Coronary artery (tissue), 2 donors: ENCODE measurements at places on chromosomes 1 and 21.
A peak's percentile ranks its signal among the peaks of the same experiment; 100 is the strongest.

DNA sequence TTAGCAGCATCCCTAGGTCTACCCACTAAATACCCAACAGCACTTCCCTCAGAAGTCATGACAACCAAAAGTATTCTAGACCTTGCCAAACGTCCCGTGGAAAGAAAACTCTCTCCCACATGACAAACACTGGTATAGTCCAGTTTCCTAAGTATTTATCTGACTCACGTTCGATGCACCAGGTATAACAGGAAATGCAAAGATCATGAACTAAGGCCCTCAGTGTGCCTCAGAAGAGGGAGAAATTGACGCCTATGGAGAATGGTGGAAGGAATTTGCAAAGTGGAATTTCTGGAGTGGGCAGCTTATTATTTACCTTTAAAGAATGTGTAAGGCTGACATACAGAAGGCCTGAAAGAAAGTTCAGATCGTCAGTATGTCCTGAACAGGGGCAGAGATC is 523.6 kb upstream of the DAB1 start:
- no peak for DNase-seq

- no peak for DNase-seq
These were observed 3.6 kb upstream of the AHCYL1 start for GRCh38 chr1:109981004-109981335.

DNA sequence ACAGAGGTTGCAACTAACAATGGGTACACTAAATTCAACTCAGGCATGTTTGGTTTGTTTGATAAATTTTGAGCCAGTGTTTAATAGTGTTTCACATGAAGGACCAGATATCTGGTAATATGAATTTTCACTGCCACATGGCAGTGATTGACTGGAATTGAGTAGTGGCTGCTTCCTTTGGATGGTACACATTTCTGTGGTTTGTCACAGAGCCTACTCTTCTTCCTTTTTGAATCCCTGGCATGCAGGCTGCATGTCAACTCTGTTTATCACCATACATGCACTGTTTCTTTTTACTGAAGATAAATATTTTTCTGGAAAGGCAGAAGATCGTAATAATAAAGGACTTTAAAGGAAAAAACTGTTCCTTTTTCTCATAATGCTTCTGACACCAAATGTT is 35.5 kb downstream of the SDCCAG8 start:
- DNase-seq: no peak

DNA sequence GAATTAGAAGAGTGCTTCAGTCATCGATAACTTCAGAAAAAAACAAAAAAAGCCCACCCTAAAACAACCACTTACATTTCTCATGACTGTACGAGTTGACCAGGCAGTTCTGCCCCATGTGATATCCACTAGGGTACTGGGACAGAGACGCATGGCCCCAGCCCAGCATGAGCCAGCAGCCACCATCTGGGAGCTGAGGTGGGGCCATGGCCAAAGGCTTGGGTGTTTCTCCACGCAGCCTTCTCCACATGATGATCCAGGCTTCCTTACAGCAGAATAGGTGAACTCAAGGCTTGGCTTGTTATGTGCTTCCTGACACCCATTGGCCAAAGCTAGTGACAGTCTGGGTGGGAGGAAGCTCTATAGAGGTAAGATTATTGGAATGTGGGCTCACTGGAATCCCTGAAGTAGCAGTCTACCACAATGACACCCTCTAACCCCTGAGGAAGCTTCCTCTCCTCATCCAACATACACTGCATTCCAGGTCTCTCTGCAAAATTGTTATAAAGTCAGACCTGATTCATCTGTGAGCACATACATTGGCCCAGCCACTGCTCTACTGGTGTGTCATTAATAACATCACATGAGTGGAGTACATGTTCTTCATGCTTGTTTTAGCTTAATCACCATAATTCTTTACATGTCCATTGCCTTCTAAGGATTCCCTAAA is 66.3 kb upstream of the NTPCR start:
- no peak for DNase-seq

- DNase-seq: peak; percentile 81
These were observed 1.1 kb downstream of the SERTAD4 start for GRCh38 chr1:210233495-210234328.

GRCh38 chr1:85182700-85183099 is 18.1 kb downstream of the SYDE2 start:
- DNase-seq: no peak

DNA sequence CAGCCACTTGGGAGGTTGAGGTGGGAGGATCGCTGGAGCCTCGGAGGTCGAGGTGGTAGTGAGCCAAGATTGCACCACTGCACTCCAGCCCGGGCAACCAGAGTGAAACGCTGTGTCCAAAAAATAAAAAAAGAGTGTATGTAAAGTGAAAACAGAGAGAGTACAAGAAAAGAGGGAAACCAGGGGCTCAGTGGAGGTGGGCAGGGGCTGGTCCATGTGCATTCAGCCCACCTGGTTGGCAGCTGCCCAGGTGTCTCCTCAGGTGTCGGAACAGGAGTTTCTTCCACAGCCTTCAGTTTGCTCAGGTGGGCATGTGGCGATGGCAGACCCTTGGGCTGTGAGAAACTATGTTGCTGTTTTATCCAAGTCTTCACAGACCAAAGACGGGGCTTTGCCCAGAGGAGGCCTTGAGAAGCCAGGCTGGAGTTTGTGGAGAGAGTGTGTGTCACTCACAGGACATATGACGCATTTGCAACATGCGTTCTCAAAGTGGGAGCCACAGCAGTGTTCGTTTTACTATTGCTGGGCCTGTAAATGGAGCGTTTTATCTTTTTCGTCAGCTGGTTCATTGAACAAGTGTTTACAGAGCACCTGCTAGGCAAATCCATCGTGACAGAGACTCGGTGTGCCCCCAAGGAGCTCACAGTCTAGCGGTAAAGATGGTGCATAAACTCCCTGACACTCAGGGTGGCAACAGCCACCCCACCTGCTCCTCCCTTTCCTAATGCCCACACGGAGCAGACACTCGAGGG is 22.4 kb upstream of the SAMD11 start:
- DNase-seq: no peak

DNA sequence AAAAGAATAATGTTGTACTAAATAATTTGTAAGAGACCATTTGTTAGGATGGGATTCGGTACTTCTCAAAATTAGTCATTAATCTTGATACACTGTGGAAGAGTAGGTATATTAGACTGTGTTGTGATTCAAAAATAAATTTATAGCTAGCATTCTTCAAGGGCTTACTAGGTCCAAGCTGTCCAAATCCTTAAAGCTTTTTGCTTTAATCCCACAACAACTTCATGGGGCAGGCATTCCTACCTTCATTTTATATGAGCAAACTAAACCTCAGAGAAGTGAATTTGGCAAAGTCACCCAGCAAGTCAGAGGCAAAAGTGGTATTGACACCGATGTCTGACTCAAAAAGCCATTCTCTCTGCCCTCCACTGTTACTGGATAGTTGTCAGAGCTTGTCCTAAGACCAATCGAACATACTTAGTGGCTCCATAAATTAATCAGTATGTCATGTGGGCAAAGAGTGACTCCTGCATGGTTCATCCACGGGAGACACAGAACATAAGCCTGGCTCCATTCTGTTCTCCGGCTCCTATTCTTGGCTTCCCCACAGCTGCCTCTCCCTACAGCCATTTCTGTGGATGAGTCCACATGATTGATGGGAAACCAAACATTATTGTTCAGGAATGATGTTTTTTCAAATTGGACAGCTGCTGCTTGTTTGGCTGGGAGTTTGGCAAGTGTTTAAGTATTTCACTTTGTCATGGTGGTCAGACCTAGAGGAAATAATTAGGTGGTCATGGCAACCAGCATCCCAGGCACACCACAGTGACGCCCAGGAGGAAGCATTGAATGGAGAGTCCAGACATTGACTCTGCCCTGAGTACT is 133.4 kb upstream of the FGGY start:
- DNase-seq: no peak

GRCh38 chr1:11204396-11205190 is 15.4 kb downstream of the ANGPTL7 start:
- DNase-seq: no peak

GRCh38 chr1:50930193-50930592 is 29.9 kb downstream of the FAF1 start:
- no peak for DNase-seq

GRCh38 chr1:167551362-167551761 is 2.2 kb downstream of the CREG1 start:
- no peak for DNase-seq

DNA sequence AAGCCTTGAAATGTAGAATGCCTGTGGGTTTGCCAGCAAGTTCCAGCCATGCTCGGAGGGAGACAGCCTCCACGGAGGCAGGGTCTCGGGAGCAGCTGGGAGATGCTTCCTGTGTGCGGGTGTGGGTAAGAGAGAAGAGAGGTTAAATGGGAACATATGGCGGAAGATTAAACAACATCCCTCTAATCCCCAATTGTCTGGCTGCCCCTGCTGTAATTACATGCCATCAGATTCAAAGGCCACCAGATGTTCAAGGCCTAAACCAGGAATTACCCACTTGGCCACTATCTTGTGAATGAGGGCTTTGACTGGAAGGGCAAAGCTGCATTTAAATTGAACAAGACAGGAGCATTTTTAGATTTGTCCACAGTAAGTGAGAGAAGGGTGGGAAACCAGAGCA is 81.4 kb upstream of the BACE2 start:
- no peak for DNase-seq

GRCh38 chr21:32181457-32181856 is 97.4 kb downstream of the MIS18A start:
- DNase-seq: no peak

- no peak for DNase-seq
These were observed 126.7 kb downstream of the PRRX1 start for GRCh38 chr1:170790651-170791071.
